ENCODE measurements at places on chromosomes 13 and 19.

- DNase-seq: no peak
Measured at GRCh38 chr19:55346725-55347441, 7.2 kb downstream of the KMT5C start.

- no peak for DNase-seq
Measured at GRCh38 chr13:46041419-46041839, 11.1 kb downstream of the ZC3H13 start.

- no peak for DNase-seq
Measured at GRCh38 chr13:50299546-50300249, 284.5 kb downstream of the KCNRG start.

DNA sequence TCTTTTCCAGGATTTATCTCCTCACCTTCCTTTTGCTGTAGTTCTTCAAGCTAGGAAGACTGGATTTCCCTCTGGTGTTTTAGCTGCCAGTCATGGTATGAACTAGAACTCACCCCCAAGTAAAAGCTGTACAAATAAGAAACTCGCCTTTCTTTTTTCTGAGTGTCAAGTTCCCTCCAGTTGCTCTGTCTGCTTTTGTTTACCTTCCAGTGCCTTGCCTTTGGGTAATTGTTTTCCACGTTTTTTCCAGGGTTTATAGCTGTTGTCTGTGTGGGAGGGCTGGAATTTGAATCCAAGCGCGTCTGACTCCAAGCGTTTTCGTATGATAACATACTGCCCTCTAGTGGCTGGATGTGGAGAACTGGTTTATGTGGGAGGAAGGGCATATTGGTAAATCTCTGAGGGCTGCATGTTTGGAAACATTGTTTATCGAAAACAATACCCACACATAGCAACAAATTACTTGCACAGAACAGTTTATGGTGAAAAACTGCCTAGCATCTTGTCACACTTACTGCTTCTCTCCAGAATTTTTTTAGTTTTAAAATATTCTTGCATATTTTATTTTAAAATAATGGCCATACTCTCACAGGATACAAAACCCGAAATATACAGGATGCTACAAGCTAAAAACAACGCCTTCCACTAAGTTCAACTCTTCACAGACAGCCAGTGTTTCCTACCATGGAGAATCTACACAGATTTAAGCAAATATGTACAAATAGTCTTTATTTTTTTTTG is 19.2 kb downstream of the RCN3 start:
- peak; percentile 57 for DNase-seq

- DNase-seq: no peak
Measured at GRCh38 chr13:27971776-27972477, 2.8 kb upstream of the CDX2 start.

Measured in DMS 273 treated with DMSO at 0.1 percent for 48 hours (cell line).